ENCODE measurements at places on chromosomes 3 and 15. TPM values are rescaled to one million over a fixed set of nuclear protein-coding genes. Genes with fewer than 3 reads are reported as not detected.
A peak's percentile ranks its signal among the peaks of the same experiment; 100 is the strongest.

- no peak for DNase-seq
Observed at GRCh38 chr3:67377299-67377698, 277.1 kb downstream of the SUCLG2 start.

DNA sequence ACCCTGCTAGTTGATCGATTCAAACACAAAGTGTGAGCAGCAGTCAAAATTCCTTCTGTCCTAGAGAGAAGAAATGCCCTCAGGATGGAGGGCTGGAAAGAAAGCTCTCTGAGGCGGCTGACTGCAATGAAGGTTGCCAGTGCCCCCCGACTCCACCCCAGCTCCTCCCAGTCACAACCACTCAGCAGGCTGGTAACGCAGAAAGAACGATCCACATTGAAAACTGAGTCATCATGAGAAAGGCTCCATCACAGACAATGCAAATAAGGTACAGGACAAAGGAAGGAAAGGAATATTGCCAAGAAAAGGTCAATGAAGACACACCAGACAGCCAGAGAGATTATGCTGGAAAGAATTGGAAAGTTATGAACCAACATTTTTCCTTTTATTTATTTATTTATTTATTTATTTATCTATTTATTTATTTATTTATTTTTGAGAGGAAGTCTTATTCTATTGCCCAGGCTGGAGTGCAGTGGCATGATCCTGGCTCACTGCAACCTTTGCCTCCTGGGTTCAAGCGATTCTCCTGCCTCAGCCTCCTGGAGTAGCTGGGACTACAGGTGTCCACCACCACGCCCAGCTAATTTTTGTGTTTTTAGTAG, 17.4 kb upstream of the VGLL4 start:
- DNase-seq: no peak

GRCh38 chr15:85316244-85316934, 64.0 kb upstream of the AKAP13 start:
- peak; percentile 53 for DNase-seq

GRCh38 chr3:150278843-150279381, 129.2 kb upstream of the TSC22D2 start:
- DNase-seq: no peak

GRCh38 chr15:77535845-77536244, 96.9 kb downstream of the LINGO1 start:
- no peak for DNase-seq

GRCh38 chr3:51280176-51280575, 104.9 kb upstream of the MANF start:
- DNase-seq: no peak

GRCh38 chr3:128620268-128620691, 30.3 kb downstream of the RPN1 start:
- no peak for DNase-seq

Gene SLC2A2
- total RNA-seq: not detected

Gene RBP2
- total RNA-seq: not detected

All from IMR-90 (cell line).